ENCODE measurements at places on chromosomes 5 and 9. TPM values are rescaled to one million over a fixed set of nuclear protein-coding genes. Genes with fewer than 3 reads are reported as not detected.

DNA sequence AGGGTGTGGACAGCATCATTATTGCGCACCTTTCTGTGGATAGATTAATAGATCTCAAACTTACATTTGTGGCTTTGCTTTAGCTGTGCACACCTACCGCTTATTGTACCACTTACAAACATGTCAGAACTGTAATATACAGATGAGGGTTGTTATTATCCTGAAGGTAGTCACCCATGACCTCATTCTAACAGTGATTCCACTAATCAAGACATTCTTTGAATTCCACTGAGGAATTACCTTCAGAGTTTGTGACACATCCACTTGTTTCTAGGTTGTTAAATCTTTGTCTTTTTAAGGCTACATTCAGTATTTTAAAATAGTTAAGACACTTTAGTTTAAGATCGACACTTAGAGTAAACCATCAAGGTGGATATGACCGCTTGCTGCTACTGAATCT, 7.8 kb downstream of the KCNV2 start:
- DNase-seq = no peak

The IL9 gene
- total RNA-seq = not detected

DNA sequence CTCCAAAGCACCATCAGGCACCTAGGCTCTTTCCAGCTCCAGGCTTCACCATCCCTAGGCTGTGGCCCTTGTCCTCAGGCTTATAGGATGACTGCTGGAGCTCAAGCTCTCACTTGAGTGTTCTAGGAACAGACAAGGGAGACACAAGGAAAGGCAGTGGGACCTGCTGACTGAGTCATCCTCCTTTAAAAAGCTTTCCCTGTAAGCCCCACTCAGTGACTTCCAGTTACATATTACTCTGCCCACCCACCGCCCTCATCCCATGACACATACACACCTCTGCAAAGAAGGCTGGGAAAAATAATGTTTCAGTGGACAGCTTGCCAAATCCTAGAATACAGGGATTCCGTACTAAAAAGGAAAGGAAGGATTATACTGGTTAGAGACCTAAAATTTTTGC, 154.2 kb upstream of the ZNF366 start:
- DNase-seq = no peak

DNA sequence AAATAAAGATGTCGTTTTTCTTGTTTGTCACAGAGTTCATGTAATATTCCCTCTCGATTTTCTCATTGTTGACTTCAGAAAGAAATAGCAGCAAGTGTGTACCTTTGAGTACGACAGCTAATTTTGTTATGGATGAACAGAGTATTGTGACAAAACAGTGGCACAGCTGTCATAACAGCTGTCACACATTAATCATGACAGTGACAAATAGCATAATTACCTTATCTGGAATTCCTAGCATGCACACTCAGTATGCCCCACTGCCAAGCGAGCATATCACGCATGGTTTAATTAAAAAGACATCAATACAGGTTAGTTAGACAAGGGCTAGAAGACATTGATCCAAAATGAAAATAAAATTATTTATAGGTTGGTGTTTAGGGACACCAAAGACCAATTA, 375.1 kb downstream of the SPATA31D1 start:
- DNase-seq = no peak

The PCDHA12 gene
- 0.08 TPM for total RNA-seq

The DDX4 gene
- not detected for total RNA-seq

- DNase-seq = no peak
Measured at GRCh38 chr9:127124111-127124531, 1.7 kb upstream of the ANGPTL2 start.

DNA sequence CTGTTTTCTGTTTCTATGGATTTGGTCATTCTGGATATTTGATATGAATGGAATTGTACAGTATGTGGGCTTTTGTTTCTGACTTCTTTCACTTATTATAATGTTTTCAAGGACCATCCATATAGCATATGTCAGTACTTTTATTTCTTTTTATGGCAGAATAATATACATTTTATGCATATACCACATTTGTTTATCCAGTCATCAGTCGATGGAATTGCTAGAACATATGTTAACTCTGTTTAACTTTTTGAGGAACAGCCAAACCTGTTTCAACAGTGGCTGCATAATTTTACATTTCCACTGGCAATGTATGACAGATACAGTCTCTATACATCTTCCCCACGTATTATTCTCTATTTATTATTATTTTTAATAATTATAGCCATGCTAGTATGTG, 131.6 kb downstream of the PARP8 start:
- no peak for DNase-seq

All from liver (tissue), 10 donors.